NCI-H748 treated with DMSO at 0.1 percent for 48 hours (cell line): ENCODE measurements at places on chromosomes 3 and 15.
A peak's percentile ranks its signal among the peaks of the same experiment; 100 is the strongest.

GRCh38 chr3:151213881-151214280, 10.9 kb upstream of the GPR171 start:
- DNase-seq: no peak

DNA sequence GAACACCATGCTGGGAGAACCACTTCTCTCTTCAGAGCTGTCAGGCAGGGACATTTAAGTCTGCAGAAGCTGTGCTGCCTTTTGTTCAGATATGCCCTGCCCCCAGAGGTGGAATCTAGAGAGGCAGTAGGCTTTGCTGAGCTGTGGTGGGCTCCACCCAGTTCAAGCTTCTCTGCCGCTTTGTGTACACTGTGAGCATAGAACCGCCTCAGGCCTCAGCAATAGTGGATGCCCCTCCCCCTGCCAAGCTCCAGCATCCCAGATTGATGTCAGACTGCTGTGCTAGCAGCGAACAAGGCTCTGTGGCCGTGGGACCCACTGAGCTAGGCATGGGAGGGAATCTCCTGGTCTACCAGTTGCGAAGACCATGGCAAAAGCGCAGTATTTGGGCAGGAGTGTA, 121.6 kb downstream of the NFKBIZ start:
- DNase-seq: no peak

GRCh38 chr15:34185666-34186065, 24.2 kb downstream of the KATNBL1 start:
- no peak for DNase-seq

GRCh38 chr15:100704281-100705055, 102.1 kb downstream of the ASB7 start:
- no peak for DNase-seq

- no peak for DNase-seq
Observed at GRCh38 chr3:55524565-55525244, 37.6 kb upstream of the WNT5A start.

GRCh38 chr3:159069091-159069490, 267.2 kb downstream of the MFSD1 start:
- DNase-seq: no peak

GRCh38 chr3:56629451-56629850, 53.6 kb downstream of the TASOR start:
- DNase-seq: no peak

DNA sequence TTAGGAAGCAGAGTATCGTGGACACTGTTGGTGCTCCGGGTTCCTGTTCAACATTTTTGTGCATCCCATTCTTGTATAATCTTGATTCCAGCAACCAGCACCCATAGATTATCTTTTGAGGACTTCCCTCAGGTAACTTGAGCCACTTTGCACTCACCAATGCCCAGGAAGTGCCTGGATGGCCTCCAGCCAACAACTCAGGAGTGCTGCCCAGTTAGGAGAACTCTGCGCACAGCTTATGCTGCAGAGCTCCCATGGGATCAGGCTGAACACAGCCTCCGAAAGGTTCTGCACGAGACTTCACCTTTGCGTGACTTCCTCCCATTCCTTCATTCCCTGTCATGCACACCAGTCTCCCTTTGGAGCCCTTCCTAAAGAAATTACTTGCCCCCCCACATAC, 64.3 kb upstream of the LRRN1 start:
- no peak for DNase-seq

DNA sequence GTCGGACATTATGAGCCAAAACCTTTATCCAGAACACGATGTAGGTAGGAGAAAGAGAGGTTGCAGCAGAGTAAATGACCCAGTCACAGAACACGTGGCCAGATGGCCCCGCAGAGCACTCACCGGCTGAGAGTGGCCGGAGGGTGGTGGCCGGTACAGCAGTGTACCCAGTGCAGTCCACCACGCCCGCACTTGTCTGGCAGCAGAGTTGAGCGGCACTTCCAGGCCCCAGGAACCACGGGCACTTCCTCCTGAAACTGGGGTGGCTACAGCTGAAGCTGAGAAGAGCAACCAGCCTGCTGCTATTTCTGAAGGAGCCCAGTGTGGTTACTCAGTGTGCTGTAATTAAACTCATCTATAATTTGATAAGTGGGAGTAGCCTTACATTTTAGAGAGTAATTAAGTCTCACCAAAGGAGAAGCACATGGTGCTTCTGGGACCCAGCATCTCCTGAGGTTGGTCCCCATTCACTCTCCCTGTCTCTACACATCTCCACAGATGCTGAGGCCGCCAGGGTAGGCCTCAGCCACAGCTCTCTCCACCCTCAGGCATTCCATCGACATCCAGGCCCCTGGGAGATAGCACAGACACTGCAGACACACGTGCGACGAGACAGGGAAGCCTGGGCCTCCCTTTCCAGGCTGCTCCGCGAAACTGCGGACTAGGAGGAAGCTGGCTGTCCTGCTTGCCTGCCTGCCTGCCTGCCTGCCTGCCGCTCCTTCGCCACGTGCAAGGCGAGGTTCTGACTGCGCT, 49.8 kb downstream of the BDH1 start:
- no peak for DNase-seq

DNA sequence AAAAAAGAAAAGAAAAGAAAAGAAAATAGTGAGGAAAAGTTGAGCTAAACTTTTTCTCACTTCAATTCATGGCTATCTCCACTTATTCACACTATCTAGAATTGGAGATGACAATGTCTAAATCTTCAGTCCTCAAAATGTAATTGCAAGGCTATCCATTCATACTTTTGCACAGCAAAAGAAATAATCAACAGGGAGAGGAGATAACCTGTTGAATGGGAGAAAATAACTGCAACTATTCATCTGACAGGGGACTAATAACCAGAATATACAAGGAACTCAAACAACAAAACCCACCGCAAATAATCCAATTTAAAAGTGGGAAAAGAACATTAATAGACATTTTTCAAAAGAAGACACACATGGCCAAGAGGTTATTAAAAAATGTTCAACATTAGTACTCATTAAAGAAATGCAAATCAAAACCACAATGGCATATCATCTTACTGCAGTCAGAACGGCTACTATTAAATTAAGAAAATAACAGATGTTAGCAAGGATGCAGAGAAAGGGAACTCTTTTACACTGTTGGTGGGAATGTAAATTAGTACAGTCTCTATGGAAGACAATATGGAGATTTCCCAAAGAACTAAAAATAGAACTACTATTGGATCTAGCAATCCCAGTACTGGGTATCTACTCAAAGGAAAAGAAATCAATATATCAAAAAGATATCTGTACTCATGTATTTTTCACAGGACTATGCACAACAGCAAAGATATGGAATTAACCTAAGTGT, 73.5 kb upstream of the PPIB start:
- DNase-seq: no peak

- no peak for DNase-seq
Observed at GRCh38 chr3:57230006-57230405, 2.5 kb downstream of the APPL1 start.

- no peak for DNase-seq
Observed at GRCh38 chr3:129562803-129563202, 19.8 kb downstream of the H1-8 start.

- no peak for DNase-seq
Observed at GRCh38 chr3:45227071-45227820, 1.2 kb upstream of the TMEM158 start.

DNA sequence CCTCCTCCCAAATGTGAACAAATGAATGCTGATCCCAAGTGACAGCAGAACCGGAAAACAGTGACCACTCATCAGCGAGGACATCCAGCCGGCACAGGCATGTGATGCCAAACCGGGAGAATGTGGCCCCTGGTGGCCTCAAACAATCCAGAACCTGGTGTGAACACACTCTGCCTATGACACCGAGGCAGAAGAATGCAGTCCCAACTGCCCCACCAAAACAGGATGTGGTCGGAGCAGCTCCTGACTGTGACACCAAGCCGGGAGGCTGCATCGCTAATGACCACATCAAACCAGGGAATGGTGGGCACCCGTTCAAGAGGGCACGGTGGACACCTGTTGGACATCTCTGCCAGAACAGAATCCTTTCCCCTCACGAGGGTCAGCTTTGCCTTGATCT, 15.4 kb downstream of the SCN5A start:
- no peak for DNase-seq

DNA sequence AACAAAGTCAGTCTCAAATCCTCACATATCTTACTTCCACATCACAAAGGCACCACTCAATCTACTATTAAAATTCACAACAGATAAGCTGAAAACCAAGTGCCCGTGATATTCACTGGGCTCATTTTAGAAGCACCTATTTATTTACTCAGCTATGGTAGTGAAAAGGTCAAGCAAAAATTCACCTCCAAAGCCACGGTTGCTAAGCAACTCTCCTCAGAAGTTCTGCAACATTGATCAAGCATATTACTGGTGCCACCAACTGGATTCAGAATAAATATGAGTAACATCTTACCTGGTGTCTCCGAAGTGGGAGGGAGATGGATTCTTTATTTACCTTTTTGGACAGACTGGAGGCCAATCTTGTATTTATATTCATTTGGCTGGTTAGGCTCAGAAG, 714.8 kb downstream of the FHIT start:
- peak; percentile 62 for DNase-seq

- no peak for DNase-seq
Observed at GRCh38 chr3:87363721-87364120, 87.3 kb upstream of the POU1F1 start.

DNA sequence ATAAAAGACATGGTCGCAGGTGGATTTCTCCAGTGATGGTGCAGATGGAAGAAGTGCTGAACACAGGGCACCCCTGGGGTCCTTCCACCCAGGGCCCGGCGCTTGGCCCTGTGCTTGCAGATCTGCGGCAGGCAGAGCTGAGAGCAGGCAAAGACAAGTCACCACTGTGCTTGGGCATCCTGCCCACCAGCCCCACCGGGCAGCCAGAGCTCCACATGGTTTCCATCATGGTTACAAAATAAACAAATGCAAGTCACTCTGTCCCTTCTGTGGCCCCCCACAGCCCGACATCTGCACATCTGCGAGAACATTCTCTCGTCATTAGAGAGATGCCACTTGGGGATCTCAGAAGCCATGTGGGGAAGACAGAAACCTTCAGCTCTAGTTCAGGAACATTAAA, 37.6 kb upstream of the SFMBT1 start:
- no peak for DNase-seq

- peak; percentile 4 for DNase-seq
Observed at GRCh38 chr3:106206146-106206545, 337.3 kb upstream of the CBLB start.

DNA sequence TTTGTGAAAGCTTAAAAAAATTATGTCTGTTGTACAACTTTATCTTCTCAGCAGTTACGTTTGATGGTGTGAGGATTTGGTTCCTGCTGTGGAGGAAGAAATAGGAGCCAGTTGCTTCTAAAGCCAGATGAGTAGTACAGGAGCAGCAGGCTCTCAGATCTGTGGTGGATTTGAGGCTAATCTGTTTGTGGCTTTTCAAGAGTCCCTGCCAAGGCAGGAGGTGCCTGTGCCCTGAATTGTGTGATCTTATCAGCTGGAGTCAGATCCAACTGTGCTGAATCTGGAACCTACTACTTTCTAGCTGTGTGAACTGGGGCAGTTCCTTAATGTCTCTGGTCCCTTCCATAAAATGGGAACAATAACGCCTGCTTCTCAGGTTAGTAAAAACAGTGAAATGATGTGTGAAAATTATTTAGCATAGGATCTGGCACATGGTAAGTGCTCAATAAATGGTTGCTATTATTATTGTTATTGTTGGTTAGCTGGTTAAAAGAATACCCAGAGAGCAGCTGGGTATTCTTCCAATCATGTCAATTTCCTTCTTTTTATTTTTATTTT, 7.7 kb downstream of the CLDN11 start:
- DNase-seq: no peak

- DNase-seq: peak; percentile 3
Observed at GRCh38 chr3:52056521-52056967, at the start of gene DUSP7. DUSP7 (minus strand) TSS chr3:52056571; CDS start chr3:52056366, 205 bp downstream.

DNA sequence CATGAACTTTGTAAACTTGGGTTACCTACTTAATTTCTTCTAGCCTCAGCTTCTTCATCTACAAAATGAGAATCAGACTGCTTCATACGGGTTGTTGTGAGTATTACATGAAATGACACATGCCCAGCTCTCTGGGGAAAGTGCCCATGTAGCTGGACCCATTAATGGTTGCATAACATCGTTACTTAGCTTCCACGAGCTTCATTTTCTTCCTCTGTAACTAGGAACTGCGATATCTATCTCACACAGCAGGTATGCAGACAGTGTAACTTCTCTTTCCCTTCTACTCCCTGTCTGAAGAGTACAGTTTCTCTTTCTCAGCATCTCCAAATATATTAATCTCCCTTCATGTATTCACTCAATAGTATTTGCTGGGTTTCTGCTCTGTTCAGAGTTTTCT, 37.9 kb upstream of the DLG1 start:
- DNase-seq: no peak

DNA sequence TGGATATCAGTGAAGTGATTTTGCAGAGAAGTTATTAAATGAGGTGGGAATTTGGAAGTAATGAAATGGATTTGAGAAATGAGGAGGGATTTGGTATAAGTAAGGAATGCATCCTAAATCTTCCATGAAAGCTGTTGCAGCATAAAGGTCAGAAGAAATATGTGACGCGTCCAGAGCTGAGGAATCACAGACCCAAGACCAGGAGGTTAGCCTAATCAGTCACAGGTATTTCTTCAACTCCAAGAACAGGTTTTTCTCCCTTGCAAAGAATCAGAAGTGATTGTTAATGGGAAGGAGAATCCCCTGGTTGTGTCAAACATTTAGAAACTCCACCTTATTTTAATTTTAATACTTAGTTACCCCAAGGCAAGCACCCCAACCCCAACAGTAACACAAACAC, 253.2 kb downstream of the MEX3B start:
- peak; percentile 17 for DNase-seq

- DNase-seq: peak; percentile 11
Observed at GRCh38 chr3:127368186-127369032, 80.6 kb upstream of the PRR20G start.

GRCh38 chr3:4562595-4562994, 69.4 kb downstream of the ITPR1 start:
- DNase-seq: no peak

DNA sequence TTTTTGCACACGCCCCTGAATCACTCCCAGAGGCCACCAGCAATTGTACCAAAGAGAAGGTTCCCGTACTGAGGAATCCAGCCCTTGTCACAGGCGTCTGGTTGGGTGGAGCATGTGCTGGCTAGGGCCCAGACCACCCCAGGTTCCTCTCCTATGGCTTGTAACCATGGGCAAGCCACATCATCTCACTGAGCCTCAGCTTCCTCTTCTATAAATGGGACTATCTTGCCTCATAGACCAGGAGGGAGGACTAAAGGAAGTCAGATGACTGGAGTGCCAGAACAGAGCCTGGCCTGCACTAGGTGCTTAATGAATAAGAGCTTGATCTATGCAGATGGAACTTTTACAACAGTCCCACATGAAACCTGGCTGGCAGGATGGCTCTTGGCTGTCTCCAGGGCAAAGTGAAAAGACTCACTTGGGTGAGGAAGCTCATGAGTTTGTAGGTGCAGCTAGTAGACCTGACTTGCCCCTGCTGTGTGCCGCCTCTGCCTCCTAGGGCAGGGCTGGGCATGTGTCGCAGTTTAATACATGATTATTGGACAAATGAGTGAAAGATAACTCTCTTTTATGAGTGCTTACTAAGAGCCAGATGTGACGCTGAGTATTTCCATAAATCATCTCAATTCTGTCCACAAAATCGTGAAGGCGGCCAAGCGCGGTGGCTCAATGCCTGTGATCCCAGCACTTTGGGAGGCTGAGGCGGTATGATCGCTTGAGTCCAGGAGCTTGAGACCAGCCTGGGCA, 29.3 kb downstream of the CTSH start:
- DNase-seq: no peak
